Lower lobe of right lung (tissue), 2 donors: ENCODE measurements at places on chromosomes 11 and 22. TPM values are rescaled to one million over a fixed set of nuclear protein-coding genes. Genes with fewer than 3 reads are reported as not detected.

GRCh38 chr22:49994361-49995040 lies 18.1 kb downstream of the IL17REL start:
- DNase-seq: peak; percentile 42

DNA sequence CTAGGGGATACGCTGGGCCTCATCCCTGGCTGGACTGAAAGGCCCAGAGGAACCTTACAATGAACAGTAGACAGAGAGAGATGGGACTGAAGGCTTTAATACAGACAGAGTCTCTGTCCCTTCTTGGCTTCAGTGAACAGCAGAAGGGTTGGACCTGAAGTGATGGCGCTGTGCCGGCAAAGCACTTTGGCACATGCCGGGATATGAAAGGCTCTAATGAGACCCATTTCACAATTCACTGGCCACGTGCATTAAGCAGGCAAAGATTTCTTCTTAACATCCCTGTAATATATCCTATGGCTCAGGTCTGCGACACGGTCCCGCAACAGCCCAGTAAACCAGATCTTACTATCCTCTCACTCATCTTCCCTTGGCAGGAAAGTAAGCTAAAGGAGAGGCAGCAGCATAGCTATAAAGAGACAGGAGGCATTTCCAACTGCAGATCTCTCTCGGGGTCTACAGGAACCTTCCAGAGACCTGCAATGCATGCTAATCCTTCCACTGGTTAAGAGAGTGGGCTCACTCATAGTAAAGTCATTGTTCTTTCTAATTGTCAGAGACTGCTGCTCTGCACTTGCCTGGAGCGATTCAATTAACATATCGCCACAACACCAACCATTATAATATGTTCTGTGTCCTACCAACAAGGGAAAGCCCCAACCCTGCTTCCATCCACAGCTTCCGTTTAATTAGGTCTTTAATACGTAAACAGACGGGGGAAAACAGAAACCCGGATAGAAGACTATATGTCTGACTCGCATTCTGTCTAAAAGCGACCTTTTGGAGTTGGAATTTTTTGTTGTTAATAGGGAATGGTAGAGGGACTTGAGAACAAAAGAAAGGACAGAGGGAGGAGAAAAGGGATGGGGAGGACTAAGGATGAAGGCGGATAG lies 1179.0 kb downstream of the LRRC4C start:
- DNase-seq: no peak

GRCh38 chr22:29690476-29690875 lies 29.3 kb upstream of the CABP7 start:
- no peak for DNase-seq

- DNase-seq: no peak
These were observed 23.9 kb upstream of the TSPAN18 start for GRCh38 chr11:44702889-44703288.

- DNase-seq: no peak
These were observed 36.6 kb downstream of the ZBTB44 start for GRCh38 chr11:130278151-130278550.

DNA sequence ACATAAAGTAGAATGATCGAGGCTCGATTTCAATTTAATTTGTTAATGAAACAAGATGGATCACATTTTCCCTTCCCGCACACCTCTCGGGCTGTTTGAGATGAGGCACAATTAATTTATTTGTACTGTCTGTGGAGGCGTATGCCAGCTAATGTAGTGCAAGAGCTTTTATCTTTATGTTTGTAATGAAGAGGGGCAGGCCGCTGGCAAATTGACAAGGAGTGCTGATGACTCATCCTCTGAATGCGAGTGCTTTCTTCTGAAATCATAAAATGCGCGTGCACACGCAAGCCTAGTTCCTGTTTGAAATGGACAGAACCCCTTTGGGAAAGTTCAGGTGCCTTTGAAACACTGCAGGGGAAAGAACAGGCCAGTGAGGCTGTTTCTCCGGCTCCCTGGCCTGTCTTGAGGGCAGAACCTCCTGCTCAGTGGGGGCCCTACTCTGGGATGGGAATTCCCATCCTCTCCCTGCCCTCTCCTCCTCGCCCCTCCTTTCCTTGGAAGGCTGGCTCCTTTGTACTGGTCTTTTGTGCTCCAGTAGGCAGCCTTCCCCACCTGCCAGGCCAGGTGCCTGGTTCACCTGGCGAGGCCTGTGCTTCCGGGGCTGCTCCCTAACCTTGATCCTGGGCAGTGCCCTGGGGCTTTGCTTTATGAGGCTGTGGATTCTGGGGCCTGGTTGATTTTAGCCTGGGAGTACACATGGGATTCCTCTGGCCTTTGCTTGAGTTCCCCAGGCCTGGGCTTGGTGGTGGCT lies 50.3 kb downstream of the TEAD1 start:
- peak; percentile 59 for DNase-seq

DNA sequence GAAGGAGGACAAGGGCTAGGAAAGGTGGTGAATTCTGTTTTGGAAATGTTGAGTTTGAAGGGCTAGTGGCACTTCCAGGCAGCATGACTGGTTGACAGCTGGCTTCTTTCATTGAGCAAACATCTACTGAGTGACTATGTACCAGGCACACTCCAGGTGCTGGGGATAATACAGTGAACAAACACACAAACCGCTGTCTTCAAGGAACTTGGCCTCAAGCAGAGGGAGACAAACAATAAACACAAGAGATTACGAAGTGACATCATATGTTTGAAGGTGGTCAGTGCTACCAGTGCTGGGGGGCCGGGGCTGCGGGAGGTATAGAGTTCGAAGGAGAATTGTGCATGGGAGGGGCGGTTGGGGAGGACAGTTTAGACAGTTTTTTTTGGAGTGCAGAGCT lies 197.0 kb upstream of the SORL1-AS1 start:
- DNase-seq: no peak

DNA sequence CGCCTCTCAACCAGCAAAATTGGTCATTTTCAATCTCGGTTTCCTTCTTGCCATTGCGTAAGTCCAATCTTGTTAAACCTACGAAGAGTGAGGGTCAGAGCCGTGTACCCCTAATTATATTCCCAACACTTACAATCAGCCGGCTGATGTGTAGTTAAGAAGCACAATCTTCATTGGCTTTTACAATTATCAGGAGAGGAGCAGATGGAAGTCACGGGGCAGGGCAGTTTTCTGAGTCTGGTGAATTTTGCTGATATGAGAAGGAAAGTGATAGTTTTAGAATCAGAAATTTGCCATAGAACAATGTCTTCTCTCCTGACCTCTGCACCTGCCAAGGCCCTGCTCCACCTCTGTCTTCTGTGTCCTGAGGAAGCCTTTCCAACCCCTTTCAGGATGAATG lies 35.0 kb upstream of the ATXN10 start:
- no peak for DNase-seq

DNA sequence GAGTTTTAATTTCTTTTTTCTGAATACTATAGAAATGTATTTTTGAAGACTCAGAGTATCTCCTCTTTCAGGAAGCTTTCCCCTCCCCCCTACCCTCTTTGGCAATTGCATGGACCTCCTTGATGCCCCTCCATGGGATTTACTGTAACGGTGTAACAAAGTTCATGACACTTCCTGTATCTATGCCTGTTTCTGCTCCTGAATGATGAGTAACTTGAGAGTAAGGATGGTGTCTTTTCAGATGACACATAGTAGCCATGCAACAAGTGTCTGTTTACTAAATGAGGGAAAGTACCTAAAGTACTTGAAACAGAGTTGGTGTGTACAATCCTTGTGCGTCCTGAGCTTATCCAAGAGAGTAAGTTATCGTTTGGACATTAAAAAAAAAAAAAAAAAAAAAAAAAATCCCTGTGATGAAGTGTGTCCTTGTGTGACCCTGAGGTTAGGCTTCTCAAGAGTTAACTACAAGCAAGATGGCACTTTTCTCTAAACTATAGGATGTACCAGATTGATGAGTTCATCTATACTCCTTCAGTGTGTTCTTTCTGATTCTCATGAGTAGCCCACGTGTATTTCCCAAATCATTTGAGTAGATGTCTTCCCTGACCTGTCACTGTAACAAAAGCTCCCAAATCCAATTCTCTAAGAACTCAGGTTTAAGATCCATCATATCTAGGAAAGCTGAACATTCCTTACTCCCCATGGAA lies 7.4 kb downstream of the ETS1 start:
- no peak for DNase-seq

DNA sequence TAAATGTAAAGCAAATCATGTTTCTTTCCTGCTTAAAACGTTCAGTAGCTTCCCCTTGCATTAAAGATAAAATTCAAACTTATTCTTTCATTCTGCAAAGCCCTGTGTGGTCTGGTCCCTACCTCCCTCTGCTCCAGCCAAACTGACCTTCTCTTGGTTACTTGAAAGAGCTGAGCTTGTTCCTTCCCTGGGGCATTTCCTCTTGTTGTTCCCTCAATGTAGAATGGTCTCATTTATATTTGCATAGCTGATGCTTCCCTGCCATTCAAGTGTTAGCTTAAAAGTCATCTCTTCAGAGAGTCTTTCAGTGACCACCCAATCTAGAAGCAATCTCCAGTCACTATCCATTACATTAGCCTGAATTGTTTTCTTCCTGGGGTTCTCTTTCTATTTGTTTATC lies 1618.5 kb upstream of the TENM4 start:
- no peak for DNase-seq

DNA sequence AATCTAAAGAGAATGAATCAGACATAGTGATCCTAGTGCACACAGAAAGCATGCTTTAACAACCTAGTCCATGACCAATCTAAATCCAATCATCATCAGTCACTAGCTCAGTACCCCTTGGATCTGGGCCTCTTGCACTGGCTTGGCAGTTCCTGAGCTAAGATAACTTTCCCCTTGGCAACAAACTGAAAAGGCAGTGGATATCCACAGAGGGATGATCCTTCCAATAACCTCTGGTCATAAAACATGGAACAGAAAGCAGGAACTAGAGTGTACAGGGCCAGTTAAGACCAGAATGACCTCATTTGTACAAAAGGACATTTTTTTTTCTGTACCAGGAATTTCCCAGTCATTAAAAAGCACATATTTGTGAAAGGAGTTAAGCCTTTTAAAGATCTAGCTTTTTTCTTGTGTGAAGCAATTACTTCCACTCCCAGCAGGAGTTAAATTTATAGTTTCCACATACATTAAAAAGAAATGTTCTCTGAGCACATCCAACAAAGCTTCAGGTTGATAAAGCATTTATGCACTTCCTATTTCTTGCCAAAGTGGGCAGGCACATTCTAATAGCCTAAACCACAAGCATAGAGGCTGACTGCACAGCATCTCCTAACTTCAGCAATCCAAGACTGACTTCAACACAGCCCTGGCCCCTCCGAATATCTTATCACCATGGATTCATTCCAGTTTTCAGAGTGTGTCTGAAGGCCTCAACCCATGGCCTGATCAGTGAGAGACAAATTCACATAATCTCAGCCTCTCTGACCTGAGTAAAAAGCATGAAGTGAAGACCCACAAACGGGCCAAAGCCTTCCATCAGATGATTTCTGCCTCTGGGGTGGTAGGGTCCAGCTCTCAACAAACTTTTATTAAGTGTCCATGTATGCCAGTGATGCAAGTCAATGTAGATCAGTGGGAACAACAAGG lies 29.9 kb downstream of the GUCY1A2 start:
- DNase-seq: no peak

- DNase-seq: peak; percentile 78
These were observed 824 bp upstream of the CBX6 start for GRCh38 chr22:38872831-38873248.

GRCh38 chr11:9144828-9145227 lies 53.4 kb upstream of the SCUBE2 start:
- no peak for DNase-seq

Gene NTM
- 2.3 TPM for total RNA-seq

Gene OR51B2
- not detected for total RNA-seq

Gene CHRM1
- 6.8 TPM for total RNA-seq

Gene CCDC81
- total RNA-seq: 4.8 TPM
